NCI-H2171 treated with DMSO at 0.1 percent for 48 hours (cell line): ENCODE measurements at places on chromosomes 2 and 18.

DNA sequence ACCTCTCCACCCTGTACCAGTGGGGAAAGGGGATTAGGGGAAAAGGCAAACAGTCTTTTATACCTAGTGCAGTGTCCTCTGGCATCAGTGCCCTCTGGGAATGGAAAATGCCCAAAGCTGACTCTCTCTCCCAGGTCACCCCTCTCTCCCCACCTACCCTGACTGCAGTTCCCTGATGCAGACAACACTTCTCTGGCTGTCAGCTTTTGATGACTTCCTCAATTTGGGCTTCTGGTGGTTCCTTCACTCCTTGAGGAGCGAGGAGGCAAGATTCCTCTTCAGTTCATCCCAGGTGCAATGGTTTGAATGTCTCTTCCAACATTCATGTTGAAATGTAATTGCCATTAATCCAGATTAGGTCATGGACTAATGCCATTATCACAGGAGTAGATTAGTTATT lies 19.7 kb upstream of the PPM1B start:
- DNase-seq = no peak

GRCh38 chr18:42187611-42188380 lies 232.8 kb downstream of the PIK3C3 start:
- DNase-seq = peak; percentile 86

- DNase-seq = no peak
These were observed 18.0 kb downstream of the DNMT3A start for GRCh38 chr2:25323610-25324189.

DNA sequence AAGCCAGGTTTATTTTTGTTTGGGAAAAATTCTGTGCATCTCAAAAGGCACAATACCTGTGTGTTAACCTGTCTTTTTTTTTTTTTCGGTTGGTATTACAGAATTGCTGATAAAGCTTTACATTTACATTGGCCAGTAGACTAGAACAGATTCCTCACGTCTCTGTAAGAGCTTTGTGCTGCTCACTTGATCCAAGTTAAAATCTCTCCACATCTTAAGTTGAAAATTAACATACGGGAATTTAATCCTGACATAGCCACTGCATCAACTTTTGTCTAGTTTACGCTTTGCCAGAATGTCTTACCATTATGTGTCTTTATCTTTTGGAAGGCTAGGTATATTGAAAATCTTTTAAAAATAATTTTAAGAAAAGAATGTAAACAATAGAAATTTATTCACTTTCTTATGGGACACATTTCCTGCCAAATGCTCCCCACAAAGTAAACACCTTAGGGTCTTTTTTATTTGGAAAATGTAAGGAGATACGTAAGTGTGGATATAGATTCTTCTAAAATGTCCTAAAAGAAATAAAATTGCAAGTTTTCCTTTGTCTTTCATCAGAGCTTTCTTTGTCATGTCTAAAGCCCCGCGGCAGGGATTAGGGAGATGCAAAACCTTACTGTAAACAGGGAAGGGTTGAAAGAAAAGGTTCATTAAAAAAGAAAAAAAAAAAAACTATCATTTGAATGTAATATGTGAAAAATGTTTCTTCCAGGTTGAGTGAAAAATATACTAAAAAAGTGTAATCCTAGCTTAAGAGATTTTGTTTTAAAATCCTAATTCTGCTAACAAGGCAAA lies 912.8 kb downstream of the NRXN1 start:
- no peak for DNase-seq

GRCh38 chr2:69692424-69692823 lies 48.9 kb upstream of the AAK1 start:
- DNase-seq = no peak

DNA sequence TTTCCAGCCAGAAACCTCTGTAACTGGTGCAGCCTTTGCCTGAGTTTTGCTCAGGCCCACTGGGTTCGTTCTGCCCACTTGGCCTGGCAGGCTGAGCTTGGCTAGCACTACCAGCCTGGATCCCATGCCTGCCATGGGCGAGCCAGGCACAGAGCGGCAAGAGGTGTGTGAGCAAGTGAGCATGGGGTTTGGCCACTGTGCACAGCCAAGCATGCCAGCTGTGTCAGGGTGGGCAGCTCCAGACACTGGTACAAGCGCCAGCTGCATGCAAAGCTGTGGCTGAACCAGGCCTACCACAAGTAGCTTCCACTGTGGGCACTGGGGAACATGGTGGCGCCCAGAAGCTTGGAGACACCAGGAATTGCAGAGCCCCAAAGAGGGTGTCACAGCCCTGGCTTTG lies 56.3 kb upstream of the LDAH start:
- no peak for DNase-seq

GRCh38 chr2:25587361-25587760 lies 86.0 kb downstream of the DTNB start:
- no peak for DNase-seq

DNA sequence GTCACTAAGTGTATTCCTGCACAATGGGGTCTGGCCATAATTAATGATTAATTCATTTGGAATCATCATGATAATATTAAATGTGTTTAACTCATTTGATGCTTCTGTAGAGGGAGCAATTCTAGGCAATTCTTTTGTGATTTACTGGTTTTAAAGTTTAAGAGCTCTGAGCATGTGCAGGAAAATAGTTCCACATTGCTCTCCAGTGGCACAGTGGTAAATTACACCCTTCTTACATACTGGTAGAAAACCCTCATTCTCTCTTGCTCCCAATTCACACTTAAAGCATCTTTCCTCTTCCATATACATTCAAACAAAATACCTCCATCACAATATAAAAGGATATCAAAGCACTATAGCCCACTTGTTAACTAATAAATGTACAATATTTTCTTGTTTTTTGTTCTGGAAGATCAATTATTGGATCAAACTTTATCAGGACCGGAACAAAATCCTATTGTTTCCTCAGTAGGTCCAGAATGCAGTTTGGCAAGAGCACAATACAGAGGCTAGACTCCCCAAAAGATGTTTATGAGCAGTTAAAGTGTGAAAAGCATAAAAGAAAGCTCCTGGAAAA lies 844.3 kb downstream of the MBD2 start:
- DNase-seq = peak; percentile 75

- DNase-seq = no peak
These were observed 157.1 kb downstream of the PRPF40A start for GRCh38 chr2:152560166-152560565.

- peak; percentile 49 for DNase-seq
These were observed 499.7 kb downstream of the BCL11A start for GRCh38 chr2:60053791-60054190.

GRCh38 chr2:235945608-235946140 lies 222.5 kb downstream of the GBX2 start:
- peak; percentile 8 for DNase-seq

GRCh38 chr18:36872329-36872728 lies 43.4 kb downstream of the KIAA1328 start:
- no peak for DNase-seq

DNA sequence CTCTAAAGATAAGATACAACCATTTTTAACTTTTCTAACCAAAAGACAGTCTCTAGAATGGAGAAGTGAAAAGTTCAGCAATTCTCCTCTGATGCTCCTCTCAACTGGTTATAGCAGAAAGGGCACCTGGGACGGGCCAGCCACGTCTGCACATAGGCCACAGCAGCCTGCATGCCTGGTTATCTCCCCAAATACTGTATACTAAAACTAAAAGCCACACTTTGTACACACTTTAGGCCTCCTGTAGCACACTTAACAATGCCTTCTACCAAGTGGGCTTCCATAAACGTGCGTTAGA lies 179.1 kb downstream of the ANKRD44 start:
- DNase-seq = no peak

DNA sequence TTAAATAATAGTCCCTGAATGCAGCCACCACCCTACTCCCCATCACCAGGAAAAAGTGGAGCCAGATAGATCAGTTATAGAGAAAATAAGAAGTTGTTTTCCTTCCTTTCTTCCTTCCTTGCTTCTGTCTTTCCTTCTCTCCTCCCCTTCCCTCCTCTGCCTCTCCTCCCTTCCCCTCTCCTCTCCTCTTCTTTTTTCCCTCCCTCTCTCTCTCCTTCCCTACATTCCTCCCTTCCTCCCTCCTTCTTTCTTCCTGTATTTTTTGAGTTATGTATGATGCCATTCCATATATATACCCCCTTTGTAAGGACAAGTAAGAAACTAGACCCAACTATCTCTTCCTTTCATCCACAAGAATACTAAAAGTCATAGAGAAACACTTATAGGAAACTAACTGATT lies 265.7 kb downstream of the AGPS start:
- no peak for DNase-seq

DNA sequence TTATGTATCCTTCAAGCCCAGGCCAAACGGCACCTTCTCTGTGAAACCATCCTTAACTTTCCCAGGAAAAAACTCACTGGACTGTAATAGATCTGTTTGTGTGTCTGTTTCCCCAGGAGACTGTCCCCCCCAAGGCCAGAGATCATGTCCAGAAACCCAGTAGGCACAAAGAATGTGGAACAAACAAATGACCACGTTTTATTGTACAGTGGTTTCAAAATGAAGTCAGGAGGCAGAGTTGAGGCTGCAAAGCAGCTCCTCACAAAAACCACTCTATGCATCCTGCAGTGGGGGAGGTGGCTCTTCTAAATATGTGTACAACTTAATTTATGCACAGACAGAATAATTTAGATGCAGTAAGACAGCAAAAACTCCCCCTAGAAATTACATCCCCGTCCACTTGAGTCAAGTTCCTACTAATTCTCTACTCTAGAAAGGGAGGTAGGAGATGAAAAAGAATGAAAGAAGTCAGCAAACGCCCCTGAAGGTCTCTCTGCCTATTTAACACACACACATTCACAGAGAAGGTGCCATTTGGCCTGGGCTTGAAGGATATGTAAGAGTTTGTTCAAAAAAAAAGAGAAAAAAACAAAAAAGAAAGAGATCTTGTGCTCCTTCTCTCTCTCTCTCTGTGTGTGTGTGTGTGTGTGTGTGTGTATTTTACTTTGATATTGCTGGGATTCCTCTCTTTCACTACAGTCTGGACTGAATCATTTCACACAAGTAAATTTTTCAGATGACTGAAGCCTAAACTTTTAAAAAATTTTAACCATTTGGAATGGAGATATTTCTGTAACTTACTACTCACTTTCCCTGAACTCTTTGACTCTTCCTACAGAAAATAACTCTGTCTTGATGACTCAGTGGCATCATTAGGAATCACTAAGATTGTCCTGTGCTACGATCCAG lies 19.5 kb downstream of the BCL2 start:
- DNase-seq = no peak

DNA sequence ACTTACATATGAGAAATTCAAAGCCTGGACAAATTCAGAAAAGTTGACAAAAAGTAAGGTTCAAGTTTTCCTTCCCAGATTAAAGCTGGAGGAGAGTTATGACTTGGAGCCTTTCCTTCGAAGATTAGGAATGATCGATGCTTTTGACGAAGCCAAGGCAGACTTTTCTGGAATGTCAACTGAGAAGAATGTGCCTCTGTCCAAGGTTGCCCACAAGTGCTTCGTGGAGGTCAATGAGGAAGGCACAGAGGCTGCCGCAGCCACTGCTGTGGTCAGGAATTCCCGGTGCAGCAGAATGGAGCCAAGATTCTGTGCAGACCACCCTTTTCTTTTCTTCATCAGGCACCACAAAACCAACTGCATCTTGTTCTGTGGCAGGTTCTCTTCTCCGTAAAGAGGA lies 17.0 kb downstream of the SERPINB8 start:
- no peak for DNase-seq

DNA sequence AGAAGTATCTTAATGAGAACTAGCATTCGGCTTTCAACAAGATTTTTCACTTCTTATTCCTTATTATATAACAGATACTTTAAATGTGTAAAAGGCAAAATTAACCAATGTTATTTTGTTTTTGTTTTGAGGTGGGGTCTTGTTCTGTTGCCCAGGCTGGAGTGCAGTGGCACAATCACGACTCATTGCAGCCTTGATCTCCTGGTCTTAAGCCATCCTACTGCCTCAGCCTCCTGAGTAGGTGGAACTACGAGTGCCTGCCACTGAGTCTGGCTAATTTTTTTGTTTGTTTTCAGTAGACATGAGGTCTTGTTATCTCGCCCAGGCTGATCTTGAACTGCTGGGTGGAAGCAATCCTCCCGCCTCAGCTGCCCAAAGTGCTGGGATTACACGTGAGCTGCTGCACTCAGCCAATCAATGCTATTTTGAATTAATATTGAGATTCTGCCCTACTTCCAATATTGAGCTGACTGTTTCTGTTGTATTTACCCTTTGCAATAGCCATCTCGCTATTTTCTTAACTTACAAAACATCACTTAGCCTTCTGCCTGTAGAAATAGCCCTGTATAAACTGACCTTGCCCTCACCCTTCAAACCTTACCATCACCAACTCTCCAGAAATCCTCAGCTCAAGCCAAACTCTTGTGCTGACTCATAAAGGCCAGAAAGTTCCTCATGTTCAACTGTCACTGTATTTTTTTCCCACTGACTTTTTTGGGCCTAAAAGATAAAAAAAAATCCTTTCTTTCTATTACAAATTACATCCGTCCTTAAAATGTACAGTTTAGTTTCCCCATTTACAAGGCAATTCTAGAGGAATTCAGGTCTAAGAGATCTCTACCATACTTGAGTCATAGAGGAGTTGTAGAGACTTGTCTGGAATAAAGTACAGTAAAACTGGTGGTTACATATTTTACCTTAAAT lies 94.3 kb downstream of the OLA1 start:
- no peak for DNase-seq

GRCh38 chr2:100909534-100910081 lies 89.7 kb downstream of the NPAS2 start:
- no peak for DNase-seq

GRCh38 chr2:205545971-205546816 lies 136.1 kb upstream of the NRP2 start:
- no peak for DNase-seq

DNA sequence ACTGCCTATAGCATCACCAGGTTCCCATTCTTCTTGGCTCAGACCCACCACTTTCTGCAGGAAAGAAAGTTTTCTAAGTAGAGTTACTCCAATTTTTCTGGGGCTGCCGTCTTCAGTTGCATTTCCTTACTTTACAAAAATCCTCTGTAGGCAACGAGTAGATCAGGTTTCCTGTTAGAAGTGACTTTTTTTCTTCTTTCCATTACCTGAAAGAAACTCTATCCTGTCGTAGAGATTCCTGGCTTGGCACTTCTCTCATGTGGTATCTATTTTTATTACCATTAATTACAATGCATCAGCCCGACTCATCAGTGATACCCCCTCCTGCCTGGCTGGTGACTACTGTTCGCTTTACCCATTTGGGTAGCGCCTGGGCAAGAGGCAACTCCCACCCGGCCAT lies 5.6 kb upstream of the SIX2 start:
- DNase-seq = peak; percentile 40

GRCh38 chr2:115483666-115484065 lies 1041.2 kb downstream of the DPP10 start:
- no peak for DNase-seq

DNA sequence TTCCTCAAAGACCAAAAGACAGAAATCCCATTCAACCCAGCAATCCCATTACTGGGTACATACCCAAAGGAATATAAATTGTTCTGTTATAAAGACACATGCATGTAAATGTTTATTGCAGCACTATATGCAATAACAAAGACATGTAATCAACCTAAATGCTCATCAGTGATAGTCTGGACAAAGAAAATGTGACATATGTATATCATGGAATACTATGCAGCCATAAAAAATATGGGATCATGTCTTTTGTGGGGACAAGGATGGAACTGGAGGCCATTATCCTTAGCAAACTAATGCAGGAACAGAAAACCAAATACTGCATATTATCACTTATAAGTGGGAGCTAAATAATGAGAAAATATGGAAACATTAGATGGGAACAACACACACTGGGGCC lies 2.7 kb upstream of the HNMT start:
- DNase-seq = no peak
